ENCODE measurements at places on chromosomes 2 and 18.

GRCh38 chr2:126828051-126828450, 70.6 kb upstream of the TEX51 start:
- no peak for DNase-seq

GRCh38 chr18:21439431-21439846, 161.1 kb downstream of the ESCO1 start:
- DNase-seq, result no peak

DNA sequence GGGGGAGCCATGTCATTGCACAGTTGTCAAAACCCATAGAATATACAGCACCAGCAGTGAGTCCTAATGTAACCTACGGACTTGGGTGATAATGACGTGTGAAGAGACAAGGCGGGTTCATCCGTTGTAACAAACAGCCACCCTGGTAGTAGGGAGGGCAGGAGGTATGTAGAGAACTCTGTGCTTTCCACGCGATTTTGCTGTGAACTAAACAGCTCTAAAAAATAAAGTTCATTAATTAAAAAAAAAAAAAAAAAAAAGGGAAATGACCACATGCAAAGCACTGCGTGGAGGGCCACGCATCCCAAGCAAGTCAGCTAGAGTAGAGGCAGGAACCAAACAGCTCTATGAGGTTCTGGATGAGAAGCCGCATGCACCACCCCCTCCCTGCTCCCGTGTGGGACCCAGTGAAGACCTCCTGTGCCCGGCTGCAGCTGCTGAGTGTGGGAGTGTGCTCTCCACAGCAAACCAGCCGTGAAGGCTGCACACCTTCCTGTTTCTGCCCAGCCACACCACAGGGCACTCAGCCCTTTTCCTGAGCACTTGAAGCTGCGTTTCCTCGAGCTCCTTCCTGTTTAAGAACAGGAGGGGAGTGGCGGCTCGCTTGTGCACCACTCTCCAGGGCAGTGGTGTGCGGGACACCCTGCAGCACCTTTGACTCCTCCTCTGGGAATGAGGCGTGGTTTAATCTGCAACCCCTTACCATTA, 65.6 kb downstream of the ODC1 start:
- DNase-seq, result no peak

DNA sequence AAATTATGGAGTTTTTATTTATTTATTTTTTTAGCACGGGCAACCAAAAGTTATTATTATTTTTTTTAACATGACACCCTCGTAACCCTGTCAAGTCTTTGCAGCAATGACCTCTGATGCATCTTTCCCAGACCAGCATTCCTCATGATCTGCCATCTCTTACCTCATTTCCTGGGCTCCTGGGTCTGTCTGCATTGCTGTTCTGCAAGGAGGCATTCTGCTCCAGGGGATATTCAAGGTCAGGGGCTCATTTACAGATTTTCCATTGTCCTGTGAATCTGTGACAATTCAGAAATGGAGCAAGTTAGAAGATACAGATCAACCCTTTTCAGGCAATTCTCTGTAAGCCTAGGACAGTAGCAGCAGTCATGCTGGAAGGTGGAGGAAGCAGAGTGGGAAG, 43.0 kb downstream of the NGEF start:
- no peak for DNase-seq

DNA sequence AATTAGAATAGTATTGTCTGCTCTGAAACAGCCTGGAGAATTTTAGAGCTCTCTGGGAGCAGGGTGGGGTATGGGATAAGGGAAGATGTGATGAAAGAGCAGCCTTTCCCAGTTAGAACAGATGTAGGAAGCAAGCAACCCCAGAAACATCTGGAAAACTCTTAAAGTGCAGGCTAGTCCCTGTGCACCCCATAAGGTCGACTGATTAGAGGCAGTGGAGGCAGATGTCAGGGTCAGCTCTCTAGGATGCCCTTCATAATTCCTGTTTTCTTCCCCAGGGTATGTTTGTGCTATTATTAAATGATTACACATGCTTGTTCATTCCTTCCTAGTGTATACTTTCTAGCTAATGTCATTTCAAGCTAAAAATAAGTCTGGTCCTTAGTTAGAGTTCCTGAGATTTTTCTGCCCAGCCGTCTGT, 41.7 kb downstream of the PTPRM start:
- no peak for DNase-seq

DNA sequence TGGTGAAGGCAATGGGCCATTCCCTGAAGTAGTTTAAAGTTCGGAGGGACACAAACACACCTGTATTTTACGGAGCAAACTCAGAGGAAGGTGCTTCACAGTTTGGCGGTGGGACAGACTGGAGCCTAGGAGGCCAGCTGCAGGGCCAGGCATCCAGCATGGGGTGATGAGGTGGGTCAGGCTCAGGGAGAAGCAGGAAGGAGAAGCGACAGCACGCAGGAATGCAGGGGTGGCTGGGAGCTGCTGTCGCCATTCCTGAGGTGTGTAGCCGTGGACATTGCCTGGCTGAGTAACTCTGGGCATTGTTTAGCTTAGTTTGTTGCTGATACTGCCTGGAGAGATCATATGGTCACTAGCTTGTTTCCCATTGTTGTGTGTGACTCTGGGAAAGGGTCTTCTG, 35.8 kb upstream of the METTL21A start:
- DNase-seq, result no peak

Data from activated T-helper 1 cell treated with anti-CD3 and anti-CD28 coated beads, Interleukin-2, amount 50 U/mL, for 16 hours (primary cell).